Activated T-cell treated with anti-CD3 and anti-CD28 coated beads for 24 hours (primary cell): ENCODE measurements at places on chromosomes 2 and 18.

GRCh38 chr2:127578411-127578810 lies 42.9 kb downstream of the MYO7B start:
- DNase-seq = no peak

GRCh38 chr2:26701596-26701995 lies 9.1 kb downstream of the KCNK3 start:
- no peak for DNase-seq

DNA sequence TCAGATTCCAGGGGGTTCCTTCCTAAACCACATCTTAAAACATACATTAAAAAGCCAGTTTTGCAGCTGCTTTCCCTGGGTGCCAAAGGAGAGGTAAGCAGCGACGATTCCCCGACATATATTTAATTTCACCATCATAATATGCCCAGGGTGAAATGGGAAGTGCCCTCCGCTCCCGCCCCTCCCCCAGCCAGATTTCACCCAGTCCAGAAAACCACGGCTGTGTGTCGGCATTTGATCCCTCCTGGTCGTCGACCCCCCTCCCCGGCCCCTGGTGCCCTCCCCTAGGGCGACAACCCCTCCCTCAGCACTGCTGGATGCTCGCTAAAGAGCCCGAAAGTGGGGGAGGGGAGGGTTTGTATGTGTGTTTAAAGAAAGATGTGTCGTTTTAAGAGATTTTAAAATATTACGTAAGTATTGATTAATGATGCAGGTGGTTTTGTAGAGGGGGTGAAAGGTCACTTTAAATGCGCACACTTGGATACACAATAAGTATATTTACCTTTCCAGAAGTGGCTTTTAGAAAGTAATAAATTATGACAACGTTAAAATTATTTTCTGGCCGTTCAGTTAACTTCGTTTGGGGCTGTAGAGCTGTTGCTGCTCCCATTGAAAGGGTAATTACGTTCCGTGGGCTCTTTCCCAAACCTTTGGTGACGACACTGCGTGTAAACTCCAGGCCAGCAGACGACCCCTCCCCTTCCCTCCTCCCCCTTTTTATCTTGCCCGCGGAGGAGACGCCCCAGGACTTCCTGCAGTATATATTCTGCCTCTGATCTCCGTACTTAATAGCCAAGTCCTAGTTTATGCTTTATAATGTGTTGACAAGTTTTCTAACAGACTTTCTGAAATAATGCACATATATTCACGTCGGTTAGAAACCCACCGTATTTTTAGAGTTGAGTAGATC lies 3.4 kb upstream of the BCL11A start:
- DNase-seq = no peak

DNA sequence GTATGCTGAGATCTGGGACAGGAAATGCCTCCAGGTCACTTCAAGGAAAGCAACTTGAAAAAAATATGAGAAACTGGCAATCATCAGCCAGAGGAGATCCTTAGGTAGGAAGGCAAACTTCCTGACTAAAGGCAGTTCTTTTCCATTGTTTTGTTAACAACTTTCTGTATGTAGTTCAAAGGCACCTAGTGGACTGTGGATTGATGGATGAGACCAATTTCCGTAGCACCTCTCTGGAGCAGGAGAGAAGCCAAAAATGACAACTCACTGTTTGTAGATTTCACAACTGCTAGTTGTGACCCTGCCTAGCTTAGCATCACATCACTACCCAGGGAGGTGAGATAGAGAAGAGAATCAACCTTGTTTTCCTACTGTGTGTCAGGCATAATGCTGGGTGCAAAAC lies 21.8 kb upstream of the NOSTRIN start:
- no peak for DNase-seq

- DNase-seq = no peak
Measured at GRCh38 chr18:78406743-78407465, 572.7 kb upstream of the SALL3 start.

DNA sequence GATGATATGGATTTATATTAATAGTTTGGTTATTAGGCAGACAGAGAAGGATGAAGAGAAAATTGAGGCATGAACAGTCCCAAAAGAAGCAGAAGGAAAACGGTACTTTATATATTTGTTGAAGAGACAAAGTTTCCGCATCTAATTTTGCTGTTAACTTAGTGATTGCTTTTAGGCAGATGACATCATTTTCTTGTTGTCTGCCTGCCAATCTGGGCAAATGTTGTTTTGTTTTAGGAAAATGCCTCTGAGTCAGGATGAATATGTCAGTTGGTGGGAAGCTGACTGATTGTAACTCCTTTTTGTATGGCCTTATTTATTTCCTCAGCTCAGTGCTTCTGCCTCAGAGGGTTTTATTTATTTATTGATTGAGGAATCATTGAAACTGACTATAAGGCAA lies 52.5 kb upstream of the CAVIN2 start:
- DNase-seq = no peak

- no peak for DNase-seq
Measured at GRCh38 chr2:98020992-98021713, 25.4 kb upstream of the TMEM131 start.

- no peak for DNase-seq
Measured at GRCh38 chr2:230184727-230185578, 34.8 kb downstream of the SP110 start.

- DNase-seq = no peak
Measured at GRCh38 chr2:57570961-57571360, 475.6 kb upstream of the VRK2 start.

GRCh38 chr2:236754271-236754944 lies 184.8 kb downstream of the ACKR3 start:
- DNase-seq = no peak

GRCh38 chr2:146807568-146808168 lies 1037.2 kb upstream of the ACVR2A start:
- no peak for DNase-seq

DNA sequence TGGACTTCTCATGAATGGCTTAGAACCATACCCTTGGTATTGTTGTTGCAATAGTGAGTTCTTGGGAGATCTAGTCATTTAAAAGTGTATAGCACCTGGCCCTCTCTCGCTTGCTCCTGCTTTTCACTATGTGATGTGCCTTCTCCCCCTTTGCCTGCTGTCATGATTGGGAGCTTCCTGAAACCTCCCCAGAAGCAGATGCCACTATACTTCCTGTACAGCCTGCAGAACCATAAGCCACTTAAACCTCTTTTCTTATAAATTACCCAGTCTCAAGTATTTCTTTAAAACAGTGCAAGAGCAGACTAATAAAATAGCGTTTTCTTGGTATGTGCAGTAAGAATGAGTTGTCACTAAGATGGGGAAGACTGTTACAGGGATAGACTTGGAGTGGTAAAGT lies 31.6 kb downstream of the BAZ2B start:
- DNase-seq = no peak

GRCh38 chr2:84899304-84900204 lies 5.9 kb upstream of the TMSB10 start:
- no peak for DNase-seq
